ENCODE measurements at places on chromosomes 16 and 17.

DNA sequence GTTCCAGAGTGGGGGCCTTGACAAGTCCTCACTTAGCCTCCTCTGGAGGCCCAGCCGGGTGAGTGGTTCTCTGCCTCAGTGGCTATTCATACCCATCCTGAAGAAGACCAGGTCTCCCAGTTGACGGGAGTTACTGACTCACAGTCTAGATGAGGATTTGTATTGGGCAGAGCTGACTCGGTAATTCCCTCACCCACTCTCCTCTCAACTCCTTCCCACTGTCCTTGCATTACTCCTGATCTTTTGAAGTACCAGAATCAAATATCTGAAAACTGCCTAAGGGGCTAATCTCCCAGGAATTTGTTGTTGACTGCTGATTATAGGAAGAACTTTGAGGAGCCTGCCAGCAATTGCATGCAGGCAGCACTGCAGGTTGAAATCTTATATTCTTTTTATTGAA is 14.2 kb downstream of the SAP30BP start:
- no peak for DNase-seq

DNA sequence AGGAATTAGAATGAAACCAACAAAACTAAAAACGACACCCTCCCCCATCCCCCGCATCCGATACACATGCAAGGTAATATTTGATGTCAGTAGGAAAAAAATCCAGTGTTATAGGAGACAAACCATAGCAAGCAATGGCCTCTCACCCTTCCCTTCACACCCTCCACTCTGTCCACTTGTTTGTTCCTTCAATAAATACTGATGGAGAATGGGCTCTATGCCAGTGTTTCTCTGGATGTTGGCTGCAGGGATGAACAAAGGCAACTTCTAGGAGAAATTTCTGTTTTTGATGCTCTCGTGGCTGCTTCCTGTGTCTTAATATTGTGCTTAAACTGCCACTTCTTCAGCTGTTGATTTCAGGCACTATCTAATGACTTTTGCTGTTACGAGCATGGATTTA is 98.8 kb downstream of the WWOX start:
- DNase-seq, result no peak

DNA sequence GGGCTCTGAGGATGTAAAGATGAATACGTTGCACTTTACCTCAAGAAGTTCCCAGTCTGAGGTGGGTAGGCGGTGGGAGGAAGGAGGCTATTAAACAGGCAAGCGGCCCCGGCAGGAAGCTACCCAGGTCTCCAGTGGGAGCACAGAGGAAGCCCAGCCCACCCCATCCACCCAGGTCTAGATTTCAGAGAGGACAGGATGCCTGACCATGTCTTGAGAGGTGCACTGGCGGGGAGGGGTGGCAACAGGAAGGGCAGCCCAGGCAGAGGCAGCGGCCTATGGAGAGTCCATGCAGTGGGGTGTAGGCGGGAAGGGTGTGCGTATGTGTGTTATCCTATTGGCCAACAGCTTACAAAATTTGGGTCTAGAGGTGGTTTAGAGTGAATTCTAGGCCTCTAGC is 13.9 kb downstream of the SARM1 start:
- no peak for DNase-seq

DNA sequence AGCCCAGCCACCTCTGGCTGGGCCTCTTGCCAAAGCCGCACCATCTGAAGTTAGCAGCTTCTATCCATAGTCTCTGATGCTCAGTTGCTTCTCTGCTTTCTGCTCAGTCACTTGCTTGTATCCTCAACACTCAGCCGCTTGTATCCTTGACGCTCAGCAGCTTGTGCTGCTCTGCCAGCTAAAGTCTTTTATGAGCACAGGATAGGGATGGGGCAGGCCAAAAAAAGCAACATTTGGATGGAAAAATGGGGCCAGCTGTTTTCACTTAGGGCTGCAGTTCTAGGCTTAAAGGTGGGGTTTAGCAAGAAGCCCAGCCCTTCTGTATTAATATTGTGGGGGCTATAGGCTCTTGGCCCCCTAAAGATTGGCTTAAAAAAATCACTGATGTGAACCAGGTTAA is 739.4 kb downstream of the CDH8 start:
- DNase-seq, result no peak

- no peak for DNase-seq
These were observed 243.9 kb downstream of the CA10 start for GRCh38 chr17:51914577-51914976.

DNA sequence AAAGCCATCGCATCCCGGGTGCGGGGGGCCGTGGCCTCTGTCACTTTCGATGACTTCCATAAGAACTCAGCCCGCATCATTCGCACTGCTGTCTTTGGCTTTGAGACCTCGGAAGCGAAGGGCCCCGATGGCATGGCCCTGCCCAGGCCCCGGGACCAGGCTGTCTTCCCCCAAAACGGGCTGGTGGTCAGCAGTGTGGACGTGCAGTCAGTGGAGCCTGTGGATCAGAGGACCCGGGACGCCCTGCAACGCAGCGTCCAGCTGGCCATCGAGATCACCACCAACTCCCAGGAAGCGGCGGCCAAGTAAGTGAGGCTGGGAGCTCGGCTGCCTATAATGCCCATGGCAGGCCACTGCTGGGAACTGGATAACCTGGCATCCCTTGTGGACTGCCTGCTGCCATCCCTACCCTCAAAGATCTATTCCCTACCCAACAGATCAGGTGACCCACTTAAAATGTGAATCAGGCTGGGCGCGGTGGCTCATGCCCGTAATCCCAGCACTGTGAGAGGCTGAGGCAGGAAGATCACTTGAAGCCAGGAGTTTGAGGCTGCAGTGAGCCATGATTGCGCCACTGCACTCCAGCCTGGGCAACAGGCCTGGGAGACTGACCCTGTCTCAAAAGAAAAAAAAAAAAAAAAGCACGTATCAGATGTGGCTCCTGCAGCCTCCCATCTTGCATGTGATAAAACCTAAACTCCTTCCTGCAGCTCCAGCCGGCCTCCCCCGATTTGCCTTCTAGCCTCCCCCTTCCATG is 18.3 kb downstream of the CDIPT start:
- no peak for DNase-seq

- no peak for DNase-seq
These were observed 641 bp upstream of the CBX2 start for GRCh38 chr17:79777120-79777893.

DNA sequence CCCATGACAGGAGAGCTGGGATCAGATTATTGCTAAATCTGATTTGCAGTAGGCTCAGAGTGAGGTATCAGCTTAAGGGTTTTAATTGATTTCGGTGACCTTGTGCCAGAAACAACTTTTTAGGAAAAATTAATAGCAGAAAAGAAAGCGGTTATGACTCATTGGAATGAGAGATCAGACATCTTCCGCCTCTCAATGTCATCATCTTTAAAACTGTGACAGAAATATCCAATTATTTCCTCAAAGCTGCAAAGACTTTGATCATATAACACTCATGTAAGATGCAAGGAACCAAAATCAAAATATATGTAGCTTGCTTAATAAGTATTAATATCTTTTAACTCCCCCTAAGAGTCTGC is 190.1 kb upstream of the FOXF1 start:
- DNase-seq, result no peak

All from naive thymus-derived CD8-positive, alpha-beta T cell (primary cell).